Upper lobe of right lung (tissue), 1 donor: ENCODE measurements at places on chromosomes 5 and 9.
A peak's percentile ranks its signal among the peaks of the same experiment; 100 is the strongest.

DNA sequence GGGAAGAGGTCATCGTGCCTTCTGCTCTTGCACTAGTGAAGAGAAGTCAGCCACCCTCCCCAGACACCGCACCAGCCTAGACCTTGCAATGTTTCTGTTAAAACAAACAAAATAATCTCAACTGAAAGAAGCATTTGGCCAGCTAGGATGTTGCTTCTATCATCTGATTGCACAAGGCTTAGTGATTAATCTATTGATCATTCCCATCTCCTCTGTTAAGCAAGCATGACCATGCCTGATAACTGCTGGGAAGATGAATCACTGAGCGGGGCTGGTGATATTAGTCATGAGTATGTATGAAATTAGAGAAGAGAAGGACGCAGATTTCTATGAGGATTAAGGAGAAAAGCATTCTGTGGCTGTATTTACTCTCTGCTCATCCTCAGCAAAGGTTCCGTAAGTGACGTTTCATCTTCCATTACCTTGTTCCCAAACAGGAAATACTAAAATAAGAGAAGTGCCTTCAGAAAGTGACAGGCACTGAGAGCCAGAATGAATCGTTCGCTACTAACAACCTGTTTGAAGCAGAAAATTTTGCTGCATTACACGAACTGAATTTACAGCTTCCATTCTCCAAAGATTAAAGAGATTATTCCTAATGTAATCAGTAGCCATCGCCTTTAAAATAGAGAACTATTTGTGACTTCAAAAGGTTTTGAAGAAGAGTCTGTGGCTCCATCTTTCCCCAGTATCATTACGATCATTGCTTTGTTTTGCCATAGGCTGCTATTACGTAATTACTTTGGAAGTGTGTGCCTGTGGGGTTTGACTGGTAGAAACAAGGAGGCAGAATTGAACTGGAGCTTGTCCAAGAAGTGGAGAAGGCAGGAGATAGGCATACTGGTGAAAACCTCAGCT is 219.1 kb downstream of the MED10 start:
- no peaks in the 10 kb centered on the region for H3K4me1 ChIP-seq
- no peak for DNase-seq
- H3K27me3 ChIP-seq, result no peaks in the 10 kb centered on the region
- no peak overlapping the region for H3K27ac ChIP-seq

- DNase-seq, result no peak
- H3K4me1 ChIP-seq, result peaks cover 13% of the 10 kb centered on the region
- no peaks in the 10 kb centered on the region for H3K27me3 ChIP-seq
- H3K36me3 ChIP-seq, result peaks cover 10% of the 10 kb centered on the region
These were observed 2.2 kb downstream of the CACFD1 start for GRCh38 chr9:133461975-133462374.

GRCh38 chr9:127809002-127809539 is 6.4 kb downstream of the FPGS start:
- no peak for DNase-seq
- H3K27ac ChIP-seq, result no peak overlapping the region
- no peaks in the 10 kb centered on the region for H3K27me3 ChIP-seq

GRCh38 chr5:77181596-77182304 is 28.7 kb upstream of the PDE8B start:
- H3K4me3 ChIP-seq, result no peak overlapping the region
- no peak for DNase-seq
- H3K27me3 ChIP-seq, result peaks cover 28% of the 10 kb centered on the region
- no peaks in the 10 kb centered on the region for H3K36me3 ChIP-seq
- H3K4me1 ChIP-seq, result peaks cover 7% of the 10 kb centered on the region
- no peak overlapping the region for H3K27ac ChIP-seq

DNA sequence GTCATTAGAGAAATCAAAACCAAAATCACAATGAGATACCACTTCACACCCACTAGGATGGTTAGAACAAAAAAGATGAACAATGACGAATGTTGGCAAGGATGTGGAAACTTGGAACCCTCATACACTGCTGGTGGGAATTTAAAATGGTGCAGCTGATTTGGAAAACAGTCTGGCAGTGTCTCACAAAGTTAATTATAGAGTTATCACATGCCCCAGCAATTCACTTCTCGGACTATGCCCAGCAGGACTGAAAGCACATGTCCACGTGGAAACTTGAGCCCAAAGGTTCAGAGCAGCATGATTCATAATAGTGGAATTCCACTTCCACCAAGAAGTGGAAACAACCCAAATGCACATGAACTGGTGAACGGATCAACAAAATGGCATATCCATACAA is 85.0 kb upstream of the HRH2 start:
- DNase-seq, result no peak

- no peak overlapping the region for H3K27ac ChIP-seq
- no peaks in the 10 kb centered on the region for H3K36me3 ChIP-seq
- no peaks in the 10 kb centered on the region for H3K27me3 ChIP-seq
- no peak overlapping the region for H3K4me3 ChIP-seq
These were observed 60.9 kb downstream of the ADRB2 start for GRCh38 chr5:148887123-148887881.

DNA sequence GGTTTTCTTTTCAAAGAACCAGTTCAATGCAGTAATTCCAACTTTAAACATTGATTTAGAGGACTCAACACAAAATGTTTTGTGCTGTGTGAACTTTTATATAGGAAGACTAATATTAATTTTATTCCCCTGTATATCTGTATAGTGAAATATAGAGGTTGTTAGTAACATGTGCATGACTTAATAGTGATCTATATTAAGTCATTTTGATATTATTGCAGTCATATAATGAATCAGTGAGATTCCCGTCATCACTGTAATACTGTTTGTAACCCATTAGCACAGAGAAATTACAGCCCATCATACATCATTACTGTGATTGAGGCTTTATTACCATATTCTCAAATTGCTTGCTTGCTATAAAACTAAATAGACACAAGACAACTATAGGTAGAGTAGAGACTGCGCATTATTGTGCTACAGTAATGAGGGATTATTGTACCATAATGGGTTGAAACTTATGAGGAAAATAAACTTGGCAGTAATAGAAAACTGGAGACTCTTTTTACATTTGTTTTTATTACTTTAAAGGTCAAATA is 170.7 kb downstream of the RANBP17 start:
- no peaks in the 10 kb centered on the region for H3K4me1 ChIP-seq
- H3K27ac ChIP-seq, result no peak overlapping the region
- no peaks in the 10 kb centered on the region for H3K27me3 ChIP-seq
- no peak for DNase-seq

DNA sequence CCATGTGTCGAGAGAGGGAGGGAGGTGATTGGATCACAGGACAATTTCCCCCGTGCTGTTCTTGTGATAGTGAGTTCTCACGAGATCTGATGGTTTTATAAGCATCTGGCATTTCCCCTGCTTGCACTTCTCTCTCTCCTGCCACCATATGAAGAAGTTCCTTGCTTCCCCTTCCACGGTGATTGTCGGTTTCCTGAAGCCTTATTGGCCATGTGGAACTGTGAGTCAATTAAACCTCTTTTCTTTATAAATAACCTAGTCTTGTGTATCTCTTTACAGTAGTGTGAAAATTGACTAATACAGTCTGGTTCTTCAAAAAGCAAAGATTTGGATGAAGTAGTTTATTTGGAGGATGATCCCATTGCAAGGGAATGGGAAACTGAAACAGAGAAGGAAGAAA is 11.3 kb upstream of the MIER3 start:
- no peaks in the 10 kb centered on the region for H3K27me3 ChIP-seq
- H3K4me1 ChIP-seq, result no peaks in the 10 kb centered on the region
- no peak overlapping the region for H3K4me3 ChIP-seq
- no peak overlapping the region for H3K27ac ChIP-seq

DNA sequence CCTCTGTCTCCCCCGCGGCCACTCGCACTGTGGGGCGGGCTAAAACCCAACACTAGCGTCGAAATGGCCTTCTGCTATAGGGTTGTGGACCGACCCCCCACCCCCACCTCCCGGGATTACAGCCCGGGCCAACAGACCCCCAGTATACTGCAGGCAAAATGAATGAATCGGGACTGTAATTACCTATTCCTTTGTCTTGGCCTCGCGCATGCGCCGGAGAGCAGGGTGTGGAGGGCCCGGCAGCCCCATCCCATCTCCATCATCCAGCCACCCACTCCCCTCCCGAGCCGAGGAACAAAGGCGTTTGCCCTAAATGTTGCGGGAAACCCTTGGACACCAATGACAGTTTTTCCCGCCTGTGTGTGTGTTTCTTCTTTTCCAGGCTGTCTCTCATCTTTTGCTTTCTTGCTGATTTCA is 1.6 kb downstream of the BASP1 start:
- no peak overlapping the region for H3K27ac ChIP-seq
- H3K4me1 ChIP-seq, result peaks cover 9% of the 10 kb centered on the region
- H3K4me3 ChIP-seq, result peak overlapping the region; percentile 60
- DNase-seq, result peak; percentile 63

DNA sequence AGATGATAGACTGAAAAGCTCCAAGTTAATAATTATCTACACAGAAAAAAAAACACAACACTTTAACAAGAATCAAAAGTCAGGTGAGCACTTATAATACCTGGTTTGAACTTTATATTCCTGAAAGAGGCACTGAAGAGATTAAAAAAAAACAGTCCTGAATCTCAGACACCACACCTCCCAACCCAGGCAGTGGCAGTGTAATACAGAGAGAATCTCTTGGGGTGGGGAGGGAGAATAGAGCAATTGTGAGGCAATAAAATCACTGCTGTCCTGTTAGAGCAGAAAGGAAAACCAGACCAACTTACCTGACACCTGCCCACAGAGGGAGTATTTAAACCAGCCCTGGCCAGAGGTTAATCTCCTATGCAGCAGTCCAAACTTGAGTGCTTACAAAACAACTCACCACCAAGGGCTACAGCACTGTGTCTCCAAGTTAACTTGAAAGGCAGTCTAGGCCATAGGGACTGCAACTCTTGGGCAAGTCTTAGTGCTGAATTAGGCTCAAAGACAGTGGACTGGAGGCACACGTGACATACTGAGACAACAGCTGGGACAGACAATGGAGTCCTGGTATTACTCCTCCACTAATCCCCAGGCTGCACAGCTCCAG is 54.2 kb downstream of the SLCO4C1 start:
- H3K27ac ChIP-seq, result peak overlapping the region; percentile 52
- no peaks in the 10 kb centered on the region for H3K27me3 ChIP-seq
- DNase-seq, result no peak
- no peaks in the 10 kb centered on the region for H3K36me3 ChIP-seq

DNA sequence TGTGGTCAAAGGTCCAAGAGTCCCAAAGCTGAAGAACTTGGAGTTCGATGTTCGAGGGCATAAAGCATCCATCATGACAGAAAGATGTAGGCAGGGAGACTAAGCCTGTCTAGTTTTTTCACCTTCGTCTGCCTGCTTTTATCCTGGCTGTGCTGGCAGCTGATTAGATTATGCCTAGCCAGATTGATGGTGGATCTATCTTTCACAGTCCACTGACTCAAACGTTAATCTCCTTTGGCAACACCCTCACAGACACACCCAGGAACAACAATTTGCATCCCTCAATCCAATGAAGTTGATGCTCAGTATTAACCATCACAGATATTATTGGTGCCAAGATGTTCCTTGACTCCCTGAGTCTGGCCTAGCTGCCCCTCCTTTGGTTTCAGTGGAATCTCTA is 530.8 kb upstream of the CLINT1 start:
- no peaks in the 10 kb centered on the region for H3K27me3 ChIP-seq
- H3K36me3 ChIP-seq, result no peaks in the 10 kb centered on the region
- H3K4me3 ChIP-seq, result no peak overlapping the region

DNA sequence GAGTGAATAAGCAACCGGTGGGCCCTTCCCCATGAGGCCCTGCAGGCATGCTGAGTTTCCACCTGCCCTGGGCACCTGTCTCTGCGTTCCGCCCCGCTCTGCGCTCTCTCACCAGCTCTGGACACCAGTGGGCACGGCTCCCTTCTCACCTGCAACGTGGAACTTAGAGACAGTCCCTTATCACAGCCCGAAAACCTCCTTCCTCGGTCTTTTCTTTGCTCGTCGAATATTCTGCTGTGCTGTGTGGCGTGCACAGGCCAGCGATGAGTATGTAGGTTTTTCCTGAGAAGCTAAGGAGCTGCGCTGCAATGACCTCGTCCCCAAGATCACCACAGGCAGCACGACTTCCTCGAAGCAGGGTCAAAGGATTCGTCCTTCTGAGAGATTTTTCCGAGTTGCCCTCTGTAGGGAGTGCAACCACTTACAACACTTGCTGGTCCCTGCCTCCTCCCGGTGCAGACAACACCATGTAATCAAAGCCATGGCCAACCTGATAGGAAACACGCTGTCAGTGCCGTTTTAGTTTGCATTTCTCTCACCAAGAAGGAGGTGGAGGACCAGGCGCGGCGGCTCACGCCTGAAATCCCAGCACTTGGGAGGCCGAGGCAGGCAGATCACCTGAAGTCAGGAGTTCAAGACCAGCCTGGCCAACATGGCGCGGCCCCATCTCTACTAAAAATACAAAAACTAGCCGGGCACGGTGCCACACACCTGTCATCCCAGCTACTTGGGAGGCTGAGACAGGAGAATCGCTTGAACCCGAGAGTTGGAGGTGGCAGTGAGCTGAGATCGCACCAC is 27.2 kb upstream of the NOTCH1 start:
- no peak overlapping the region for H3K27ac ChIP-seq
- DNase-seq, result no peak
- no peaks in the 10 kb centered on the region for H3K27me3 ChIP-seq
- no peak overlapping the region for H3K4me3 ChIP-seq
- H3K4me1 ChIP-seq, result peaks cover 23% of the 10 kb centered on the region
- H3K36me3 ChIP-seq, result no peaks in the 10 kb centered on the region

- no peaks in the 10 kb centered on the region for H3K27me3 ChIP-seq
- peaks cover 34% of the 10 kb centered on the region for H3K4me1 ChIP-seq
- no peak for DNase-seq
- peak overlapping the region; percentile 74 for H3K27ac ChIP-seq
These were observed 19.0 kb upstream of the PHYHD1 start for GRCh38 chr9:128901822-128902221.

DNA sequence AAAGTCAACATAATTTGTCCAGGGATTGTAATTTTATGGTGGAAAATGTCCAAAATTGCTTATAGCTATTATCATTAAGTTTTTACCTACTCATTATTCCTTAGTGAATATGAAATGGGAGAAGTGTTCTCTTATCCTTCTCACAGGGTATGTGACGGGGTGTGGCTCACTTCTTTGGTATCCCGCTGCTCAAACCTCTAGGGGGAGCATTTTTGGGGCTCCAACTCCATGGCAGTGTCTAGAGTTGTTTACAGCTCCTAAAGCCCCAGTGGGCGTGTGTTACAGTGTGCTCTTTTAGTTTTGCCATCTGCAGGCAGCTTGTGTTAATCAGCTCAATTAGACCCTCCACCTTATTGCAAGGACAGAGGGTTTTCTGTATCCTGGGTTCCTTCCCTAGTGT is 89.4 kb downstream of the CDKN2A start:
- no peak for DNase-seq
- no peaks in the 10 kb centered on the region for H3K36me3 ChIP-seq
- H3K27me3 ChIP-seq, result no peaks in the 10 kb centered on the region
- no peaks in the 10 kb centered on the region for H3K4me1 ChIP-seq
- no peak overlapping the region for H3K4me3 ChIP-seq
- H3K27ac ChIP-seq, result no peak overlapping the region

GRCh38 chr5:118580949-118581348 is 407.4 kb downstream of the DTWD2 start:
- H3K27me3 ChIP-seq, result no peaks in the 10 kb centered on the region
- no peak overlapping the region for H3K27ac ChIP-seq
- H3K4me1 ChIP-seq, result no peaks in the 10 kb centered on the region
- H3K36me3 ChIP-seq, result no peaks in the 10 kb centered on the region

GRCh38 chr9:93505541-93506132 is 52.3 kb upstream of the FAM120AOS start:
- H3K27me3 ChIP-seq, result no peaks in the 10 kb centered on the region
- no peak for DNase-seq
- H3K4me3 ChIP-seq, result no peak overlapping the region
- H3K27ac ChIP-seq, result peak overlapping the region; percentile 38
- H3K36me3 ChIP-seq, result peaks cover 9% of the 10 kb centered on the region
- peaks cover 30% of the 10 kb centered on the region for H3K4me1 ChIP-seq
